M059J (cell line): ENCODE measurements at places on chromosomes 3 and 15.

- no peak for DNase-seq
Measured at GRCh38 chr15:98801234-98801561, 152.9 kb downstream of the IGF1R start.

GRCh38 chr15:65819563-65819960, 27.5 kb upstream of the DENND4A start:
- peak; percentile 32 for DNase-seq

- DNase-seq: peak; percentile 25
Measured at GRCh38 chr15:60840306-60840702, 361.4 kb upstream of the ICE2 start.

- DNase-seq: no peak
Measured at GRCh38 chr3:195755791-195756676, 35.3 kb downstream of the MUC20 start.

- peak; percentile 48 for DNase-seq
Measured at GRCh38 chr3:137121704-137122314, 164.0 kb downstream of the IL20RB start.

- DNase-seq: peak; percentile 26
Measured at GRCh38 chr15:39704689-39705088, 78.0 kb downstream of the FSIP1 start.

GRCh38 chr3:11004563-11004962, 12.0 kb downstream of the SLC6A1 start:
- no peak for DNase-seq

GRCh38 chr3:24521420-24522145, 26.9 kb upstream of the THRB start:
- peak; percentile 43 for DNase-seq

DNA sequence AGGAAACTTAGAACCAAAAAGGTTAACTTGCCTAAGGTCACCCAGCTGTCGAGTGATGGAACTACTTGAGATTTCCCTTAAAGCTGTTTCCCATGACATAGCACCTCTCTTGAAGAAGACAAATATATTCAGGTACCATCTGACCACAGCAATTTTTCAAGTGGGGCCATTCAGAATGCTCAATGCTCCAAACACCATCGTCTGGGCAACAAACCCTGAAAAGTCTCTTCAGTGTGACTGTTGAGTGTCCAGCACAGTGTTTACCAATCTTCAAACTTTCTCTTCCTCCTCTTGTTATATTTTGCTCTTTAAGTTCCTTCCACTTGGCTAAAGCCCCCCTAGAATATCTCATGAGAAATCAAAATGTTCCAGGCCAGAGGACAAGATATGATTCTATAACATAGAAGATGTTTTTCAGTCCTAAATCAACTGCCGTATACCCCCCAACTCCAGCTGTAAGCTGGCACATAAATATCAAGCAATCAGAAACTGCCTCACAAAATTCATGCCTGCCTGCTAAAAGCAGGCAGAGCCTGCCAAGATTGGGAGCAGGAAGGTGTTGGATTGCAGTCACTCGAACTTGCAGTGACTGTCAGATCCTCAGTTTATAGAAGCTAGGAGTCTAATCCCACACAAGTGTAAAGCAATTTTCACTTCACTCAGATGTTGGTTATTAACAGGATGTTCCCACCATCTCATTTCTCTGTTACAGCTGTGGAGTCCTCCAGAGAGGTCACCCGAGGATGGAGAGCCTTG, 230.5 kb upstream of the MRPL3 start:
- no peak for DNase-seq

- DNase-seq: peak; percentile 17
Measured at GRCh38 chr3:69649120-69650065, 89.9 kb upstream of the MITF start.

GRCh38 chr3:194984066-194984465, 286.9 kb downstream of the XXYLT1 start:
- DNase-seq: no peak
